NCI-H1436 treated with DMSO at 0.1 percent for 48 hours (cell line): ENCODE measurements at places on chromosomes 5 and 9.

DNA sequence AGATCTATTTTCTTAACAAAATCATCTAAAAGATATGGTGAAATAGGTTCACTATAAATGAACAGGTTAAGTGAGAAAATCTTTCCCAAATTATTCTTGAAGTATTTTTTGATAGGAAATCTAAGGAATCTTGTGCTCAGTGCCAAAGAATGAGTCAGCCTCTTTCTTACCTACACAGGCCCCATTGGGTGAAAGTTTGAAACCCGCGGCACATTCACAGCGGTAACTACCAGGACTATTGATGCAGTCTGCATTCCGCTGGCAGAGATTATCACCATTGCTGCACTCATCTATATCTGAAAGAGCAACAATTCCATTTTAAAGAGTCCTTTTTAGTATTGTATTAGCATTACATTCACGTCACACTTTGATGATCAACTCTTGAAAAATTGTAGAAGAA is 221.8 kb downstream of the SLC12A2 start:
- no peak for DNase-seq

DNA sequence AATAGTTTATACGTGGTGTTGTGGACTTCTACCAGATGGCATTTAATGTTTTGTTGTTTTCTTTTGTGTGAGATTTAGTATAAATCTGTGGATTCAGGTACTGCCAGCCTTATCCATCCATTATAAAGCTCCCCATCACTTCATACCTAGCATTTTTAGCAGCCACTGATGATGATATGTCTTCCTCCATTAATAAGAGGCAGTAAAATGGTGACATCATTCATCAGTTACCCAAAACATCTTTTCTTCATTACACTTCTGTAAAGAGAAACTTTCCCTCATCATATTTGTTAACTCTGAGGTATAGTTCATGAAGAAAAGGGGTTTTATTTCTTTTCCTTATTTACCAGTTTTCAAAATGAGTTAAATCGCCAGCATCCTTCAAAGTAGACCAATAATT is 19.4 kb downstream of the CHD1 start:
- no peak for DNase-seq

GRCh38 chr5:37133939-37134338 is 115.2 kb downstream of the CPLANE1 start:
- no peak for DNase-seq

DNA sequence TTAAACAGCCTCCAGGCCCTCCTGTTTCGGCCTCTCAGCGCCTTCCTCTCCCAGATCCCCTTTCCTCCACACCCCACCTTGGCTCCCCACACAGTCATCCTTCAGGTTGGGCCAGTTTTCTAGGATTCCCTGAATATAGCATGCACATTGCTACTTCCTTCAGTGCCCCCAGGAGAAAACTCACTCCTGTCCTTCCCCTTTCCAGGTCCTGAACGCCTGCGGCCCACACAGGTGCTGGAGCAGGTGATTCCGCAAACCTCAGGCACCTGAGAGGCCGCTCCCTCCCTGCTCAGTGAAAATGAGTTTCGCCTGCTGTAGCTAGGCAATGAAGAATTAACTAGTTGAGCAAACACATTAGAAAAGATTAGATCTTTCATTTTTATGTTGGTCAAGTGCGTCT is 185.0 kb downstream of the MED10 start:
- no peak for DNase-seq

DNA sequence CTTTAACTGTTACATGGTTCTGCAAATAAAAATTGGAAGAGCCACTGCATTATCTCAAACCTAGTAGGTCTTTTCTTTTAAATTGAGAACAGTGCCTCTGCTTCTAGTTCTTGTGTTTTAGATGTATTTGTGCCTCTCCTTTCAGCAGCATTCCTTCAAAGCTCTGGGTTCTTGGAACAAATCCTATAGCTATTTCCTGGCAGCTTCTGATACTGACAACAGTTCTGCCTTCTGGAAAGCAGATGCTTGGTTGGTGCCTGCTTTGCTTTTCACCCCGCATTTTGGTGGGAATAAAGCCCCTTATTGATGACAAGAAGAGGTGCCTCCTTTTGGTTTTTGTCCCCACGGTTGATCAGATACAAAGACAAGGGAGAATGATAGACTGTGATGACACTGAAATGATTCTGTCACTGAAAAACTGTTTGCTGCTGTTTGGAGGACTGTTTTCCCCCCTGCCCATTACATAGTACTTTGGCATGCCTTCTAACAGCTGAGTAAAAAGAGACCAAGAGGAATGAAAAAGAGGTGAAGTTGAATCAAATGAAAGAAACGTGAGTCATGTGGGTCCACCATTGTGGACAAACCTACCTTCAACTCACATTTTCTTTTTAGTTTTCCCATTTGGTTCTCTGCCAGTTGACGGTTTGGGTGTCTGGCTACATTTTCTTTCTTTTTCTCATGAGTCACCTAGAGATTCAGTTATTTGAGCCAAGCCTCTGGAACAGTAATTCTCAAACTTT is 5.6 kb downstream of the PTCD2 start:
- DNase-seq: no peak

- no peak for DNase-seq
Measured at GRCh38 chr9:134333234-134333873, 7.1 kb downstream of the RXRA start.

DNA sequence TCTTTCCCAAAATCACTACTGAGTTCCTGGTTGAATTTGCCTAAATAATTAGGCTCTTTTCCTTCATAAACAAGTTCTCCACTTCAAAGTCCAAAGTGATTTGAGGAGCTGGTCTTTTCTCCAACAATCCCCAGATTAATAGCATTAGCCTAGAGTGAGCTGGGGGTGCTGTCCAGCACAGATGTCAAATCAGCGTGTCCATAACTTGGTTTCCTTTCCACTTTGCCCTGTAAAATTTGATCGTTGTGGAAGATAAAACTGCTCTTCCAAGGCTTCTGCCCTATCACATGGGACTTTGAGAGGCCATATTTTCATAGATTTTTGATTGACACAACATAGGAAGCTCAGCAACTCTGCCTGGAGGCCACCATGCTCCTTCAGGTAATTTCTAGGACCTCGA is 134.7 kb upstream of the RORB start:
- DNase-seq: no peak

DNA sequence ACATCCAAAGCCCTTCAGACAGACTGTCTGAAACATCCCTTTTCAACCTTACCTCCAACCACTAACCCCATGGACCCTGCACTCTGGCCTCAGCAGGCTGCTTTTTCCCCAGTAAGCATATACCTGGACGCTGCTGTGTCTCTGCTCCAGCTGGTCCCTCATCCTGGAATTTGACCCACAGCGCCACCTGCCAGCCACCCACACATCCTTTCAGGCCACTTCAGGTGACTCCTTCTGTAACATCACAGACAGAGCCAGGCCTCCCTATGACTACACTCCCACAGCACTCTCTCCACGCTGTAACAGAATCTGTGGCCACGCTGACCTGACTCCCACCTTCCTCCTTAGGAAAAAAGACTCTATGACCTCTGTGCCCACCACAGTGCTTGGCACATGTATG is 3.4 kb downstream of the MGAT1 start:
- no peak for DNase-seq

- no peak for DNase-seq
Measured at GRCh38 chr5:32057187-32058096, 116.7 kb downstream of the GOLPH3 start.

GRCh38 chr5:138943599-138944173 is 68.6 kb upstream of the LRRTM2 start:
- DNase-seq: no peak

- no peak for DNase-seq
Measured at GRCh38 chr9:81195206-81195605, 494.1 kb downstream of the TLE1 start.

GRCh38 chr5:89842531-89842930 is 567.0 kb downstream of the CETN3 start:
- DNase-seq: no peak

- DNase-seq: no peak
Measured at GRCh38 chr9:121929893-121930875, 162.9 kb downstream of the TTLL11 start.

DNA sequence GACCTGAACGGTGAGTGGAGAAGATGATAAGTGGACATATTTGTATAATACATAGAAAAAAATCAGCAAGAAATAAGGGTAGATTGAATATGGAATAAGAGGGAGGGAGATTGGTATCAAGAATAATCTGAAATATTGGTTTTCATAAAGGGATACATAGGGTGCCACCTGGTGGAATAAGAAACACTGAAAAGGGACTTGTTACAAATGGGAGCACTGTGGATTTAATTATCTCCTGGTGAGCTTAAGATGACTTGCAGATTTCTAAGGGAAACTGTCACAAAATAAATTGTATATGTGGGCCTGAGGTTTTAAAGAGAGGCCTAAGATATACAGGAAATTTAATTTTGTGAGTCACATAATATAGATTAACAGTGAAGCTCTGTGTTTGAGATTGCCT is 1403.5 kb upstream of the CDH18 start:
- no peak for DNase-seq

GRCh38 chr5:151490627-151491026 is 43.2 kb downstream of the SLC36A1 start:
- DNase-seq: no peak

GRCh38 chr9:131628459-131629225 is 83.3 kb downstream of the PRRT1B start:
- no peak for DNase-seq

- no peak for DNase-seq
Measured at GRCh38 chr9:94675008-94675881, 35.9 kb upstream of the FBP1 start.

DNA sequence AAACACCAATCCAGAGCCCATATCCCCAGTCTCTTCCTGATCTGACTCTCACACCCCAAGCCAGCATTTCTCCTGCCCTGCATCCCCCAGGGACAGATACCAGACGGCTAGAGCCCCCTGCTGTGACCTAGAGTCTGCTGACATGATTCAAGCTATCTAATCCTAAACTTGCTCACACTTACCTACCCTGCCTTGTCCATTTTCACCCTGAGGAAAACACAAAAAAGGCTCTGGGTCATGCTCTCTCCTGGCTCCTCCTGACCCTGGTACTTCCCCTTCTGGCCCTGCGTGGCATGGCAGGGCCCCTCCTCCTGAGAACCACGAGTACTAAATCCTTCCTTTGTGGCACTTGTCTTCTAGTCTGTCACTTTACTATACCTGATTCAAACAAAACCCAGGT is 2.8 kb upstream of the ARRDC1 start:
- DNase-seq: no peak

DNA sequence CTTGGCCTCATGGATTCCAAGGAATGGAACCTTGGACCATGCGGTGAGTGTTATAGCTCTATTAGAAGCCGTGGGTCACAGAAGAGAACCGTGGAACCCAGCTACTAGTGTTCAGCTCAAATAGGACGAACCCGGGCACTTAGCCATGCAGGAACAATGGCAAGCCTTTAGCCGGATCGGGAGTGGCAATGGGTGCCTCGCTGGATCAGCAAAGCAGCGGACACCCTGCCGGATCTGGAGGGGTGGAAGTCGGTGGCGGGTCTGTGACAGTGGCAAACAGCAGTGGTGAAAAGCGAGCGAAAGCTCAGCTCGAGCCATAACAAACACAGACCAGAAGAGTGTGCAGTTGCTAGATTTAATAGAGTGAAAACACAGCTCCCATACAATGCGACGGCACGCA is 2.4 kb upstream of the CDO1 start:
- no peak for DNase-seq

GRCh38 chr5:141703133-141703561 is 21.1 kb upstream of the ARAP3 start:
- no peak for DNase-seq

DNA sequence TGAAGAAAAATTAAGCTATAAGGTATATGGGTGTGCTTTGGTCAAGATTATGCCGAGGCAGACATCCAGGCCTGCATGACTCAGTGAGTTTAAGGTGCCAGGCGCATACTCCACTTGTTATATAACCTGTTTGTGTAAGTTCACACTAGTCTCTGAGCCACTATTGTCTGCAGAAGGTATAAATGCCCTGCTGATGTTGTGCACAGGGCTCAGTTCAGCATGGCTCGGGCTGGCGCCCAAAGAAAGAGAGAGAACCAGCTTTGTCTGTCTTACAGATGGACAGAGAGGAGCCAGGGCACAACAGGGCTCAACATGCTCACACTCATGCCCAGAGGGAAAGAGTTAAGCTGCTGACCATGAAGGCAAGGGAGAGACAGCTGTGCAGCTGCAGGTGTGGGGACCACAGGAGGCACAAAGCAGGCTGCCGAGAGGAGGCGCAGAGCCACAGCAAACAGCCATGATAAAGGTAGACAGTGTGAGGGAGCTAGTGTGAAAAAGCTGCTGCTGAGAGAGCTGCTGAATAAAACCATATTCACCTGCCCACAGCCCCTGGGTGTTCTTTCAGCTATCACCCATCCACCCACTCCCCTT is 1587.6 kb upstream of the C9orf72 start:
- DNase-seq: no peak
